ENCODE measurements at places on chromosomes 13 and 19.

DNA sequence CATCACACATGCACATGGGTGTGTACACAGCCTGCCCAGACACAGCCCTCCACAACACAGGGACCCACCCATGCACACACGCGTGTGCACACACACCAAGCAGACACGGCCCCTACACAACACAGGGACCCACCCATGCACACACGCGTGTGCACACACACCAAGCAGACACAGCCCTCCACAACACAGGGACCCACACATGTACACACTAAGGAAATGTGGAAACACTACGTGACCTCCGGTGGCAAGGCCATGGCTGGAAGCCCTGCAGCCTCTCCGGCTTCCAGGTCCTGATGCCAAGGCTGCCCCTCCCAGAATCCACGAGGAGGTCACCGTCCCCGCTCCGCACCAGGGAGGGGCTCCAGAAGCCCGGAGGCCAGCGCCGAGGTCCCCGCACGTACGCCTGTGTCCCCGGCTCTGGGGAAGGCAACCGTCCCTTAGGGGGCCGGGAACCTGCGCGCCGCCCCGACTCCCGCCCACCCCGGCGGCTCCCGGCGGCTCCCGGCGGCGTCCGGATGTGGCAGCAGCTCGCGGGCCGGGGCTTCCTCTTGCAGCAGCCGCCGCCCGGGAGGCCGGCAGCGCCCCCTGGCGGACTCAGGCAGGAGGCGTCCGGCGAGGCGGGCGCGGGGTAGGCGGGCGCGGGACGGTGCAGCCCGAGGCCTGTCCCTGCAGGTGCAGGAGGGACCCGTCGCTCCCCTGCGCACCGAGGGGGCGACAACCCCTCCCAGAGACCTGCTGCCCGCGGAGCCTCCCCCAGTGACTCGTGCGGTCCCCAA is 29.8 kb upstream of the GRTP1 start:
- peak; percentile 89 for DNase-seq

DNA sequence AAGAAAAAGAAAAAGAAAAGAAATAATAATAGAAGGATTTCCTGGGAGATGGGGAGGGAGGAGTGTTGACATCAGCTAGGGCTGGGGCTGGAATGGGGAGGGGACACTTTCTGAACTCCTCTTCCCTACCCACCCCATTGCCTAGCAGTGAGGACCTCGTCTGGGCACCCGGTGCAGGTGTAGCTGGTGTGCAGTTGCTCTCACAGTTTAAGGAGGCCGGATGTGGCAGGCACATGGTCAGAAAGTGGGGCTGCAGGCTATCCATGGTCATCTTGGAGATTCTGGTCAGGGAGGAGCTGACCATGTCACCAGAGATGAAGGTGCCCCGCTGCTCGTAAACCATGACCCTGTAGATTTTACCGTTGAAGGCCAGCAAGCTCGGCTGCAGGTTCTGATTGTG is 8.5 kb upstream of the TUBB4A start:
- DNase-seq, result no peak

GRCh38 chr13:98462946-98463345 is 114.0 kb downstream of the STK24 start:
- DNase-seq, result no peak

GRCh38 chr13:49683489-49683888 is 7.8 kb downstream of the EBPL start:
- DNase-seq, result no peak

- DNase-seq, result no peak
These were observed 137.9 kb downstream of the KATNAL1 start for GRCh38 chr13:30169442-30169841.

DNA sequence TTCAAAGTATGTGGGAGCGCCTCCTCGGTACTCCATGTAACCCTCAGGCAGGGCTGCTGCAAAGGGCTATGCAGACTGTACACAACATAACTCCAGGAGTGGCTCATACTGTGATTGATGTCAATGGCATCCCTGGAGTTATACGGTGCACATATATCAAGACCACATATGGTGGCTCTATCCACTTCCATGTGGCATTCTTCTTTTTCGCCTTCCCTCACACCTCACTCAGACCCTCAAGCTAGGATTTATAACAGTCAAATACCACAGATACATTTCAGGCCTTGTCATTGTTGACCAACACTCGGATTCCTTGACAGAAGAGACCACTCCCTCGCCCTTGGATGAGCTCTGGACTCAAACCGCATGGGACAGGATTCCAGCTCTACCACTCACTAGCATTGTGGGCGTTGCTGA is 11.3 kb upstream of the UBL3 start:
- no peak for DNase-seq

DNA sequence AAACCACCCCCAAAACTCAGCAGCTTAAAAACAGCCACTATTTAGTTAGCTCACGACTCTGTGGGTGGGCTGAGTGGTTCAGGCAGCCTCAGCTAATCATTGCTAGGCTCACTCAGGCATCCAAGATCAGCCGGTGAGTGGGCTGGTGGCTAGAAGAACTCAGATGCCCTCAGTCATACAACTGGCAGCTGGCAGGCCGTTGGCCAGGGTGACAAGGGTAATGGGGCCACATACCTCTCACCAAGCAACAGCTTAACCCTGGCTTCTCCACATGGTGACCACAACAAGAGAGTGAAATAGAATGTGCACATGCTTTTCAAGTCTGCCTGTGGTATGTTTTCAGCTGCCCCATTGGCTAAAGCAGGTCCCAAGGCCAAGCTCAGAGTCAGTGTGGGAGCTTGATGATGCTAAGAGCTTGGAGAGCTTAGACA is 435.4 kb upstream of the TSHZ3 start:
- DNase-seq, result no peak

DNA sequence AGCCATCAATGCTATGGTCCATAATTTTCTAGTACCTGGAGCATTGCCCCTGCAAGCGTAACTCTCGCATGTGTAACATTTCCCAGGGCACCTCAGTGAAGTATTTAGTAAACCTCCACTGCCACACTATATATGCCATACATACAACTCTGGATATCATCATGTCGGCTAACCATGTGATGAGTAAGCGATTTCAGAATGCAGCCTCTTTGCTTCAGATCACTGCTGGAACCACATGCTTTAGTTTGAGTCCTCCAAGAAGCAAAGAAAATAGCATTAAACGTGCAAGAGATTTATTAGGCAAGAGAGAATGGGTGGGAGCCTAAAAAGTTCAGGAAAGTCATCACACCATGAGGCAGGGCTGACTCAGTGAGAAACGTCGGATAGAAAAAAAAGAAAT is 635.6 kb upstream of the SLITRK5 start:
- DNase-seq, result no peak

DNA sequence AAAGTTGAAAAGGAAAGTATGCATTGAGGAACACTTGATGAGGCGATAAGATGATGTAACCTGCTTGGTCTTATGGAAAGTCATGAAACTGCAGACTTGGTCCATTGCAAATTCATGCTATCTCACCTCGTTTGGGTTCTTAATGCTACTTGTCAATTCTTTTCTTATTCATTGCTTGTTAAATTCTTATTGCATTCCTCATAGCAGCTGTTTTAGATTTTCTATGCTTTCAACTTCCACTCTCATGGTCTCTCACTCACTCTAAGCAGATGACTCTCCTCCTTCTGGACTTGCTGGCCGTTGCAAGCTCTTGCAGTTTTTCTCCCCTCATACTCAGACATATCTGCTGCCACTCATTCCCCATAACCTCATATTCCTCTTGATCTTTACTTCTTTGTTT is 67.8 kb upstream of the CSNK1A1L start:
- DNase-seq, result no peak

DNA sequence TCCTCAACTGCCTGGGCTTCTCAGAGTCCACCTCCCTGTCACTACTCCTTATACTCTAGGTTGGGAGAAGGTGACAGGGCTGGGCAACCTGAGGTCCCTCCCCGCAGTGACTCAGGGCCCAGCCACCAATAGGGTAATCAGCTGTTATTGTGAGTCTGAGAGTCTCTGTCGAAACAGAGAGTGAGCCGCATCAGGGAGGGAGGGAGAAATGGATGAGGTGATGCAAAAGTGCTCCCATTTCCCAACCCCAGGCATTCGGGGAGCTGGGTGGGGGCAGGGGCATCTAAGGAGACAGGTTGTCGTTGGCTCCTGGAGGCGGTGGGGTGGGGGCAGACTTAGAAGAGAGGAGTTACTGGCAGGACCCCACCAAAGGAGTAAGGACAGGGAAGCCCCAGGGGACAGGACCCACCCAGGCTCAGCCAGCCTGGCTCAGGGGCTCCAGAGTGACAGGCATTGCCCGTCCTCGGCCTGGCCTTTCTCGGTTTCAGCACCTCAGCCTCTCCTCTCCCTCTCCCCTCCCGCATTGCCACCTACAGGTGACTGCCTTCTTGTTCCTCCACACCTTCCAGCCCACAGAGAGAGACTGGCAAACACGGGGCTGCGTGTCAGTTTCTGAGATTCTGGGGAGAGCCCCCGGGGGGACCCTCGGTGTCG is at the start of gene DMKN:
TSS of gene DMKN (minus strand) at position 22 of the 654 bp plus-strand sequence. CDS start 174 bp downstream, outside the sequence.
- DNase-seq, result no peak

DNA sequence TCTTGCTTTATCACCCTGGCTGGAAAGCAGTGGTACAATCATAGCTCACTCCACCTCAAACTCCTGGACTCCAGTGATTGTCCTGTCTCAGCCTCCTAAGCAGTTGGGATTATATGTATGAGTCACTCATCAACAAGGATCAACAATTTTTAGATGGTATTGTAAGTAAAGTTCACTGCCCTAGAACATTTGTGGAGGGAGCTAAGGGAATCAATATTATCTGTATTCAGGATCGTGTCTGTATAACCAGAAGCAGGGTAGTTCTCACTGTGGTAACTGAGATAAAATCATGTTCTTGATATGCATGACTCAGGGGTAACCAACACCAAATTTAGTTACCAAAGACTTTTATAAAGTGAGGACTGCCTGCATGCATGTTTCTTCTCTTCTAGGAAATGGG is 27.0 kb downstream of the ZMYM5 start:
- DNase-seq, result no peak

DNA sequence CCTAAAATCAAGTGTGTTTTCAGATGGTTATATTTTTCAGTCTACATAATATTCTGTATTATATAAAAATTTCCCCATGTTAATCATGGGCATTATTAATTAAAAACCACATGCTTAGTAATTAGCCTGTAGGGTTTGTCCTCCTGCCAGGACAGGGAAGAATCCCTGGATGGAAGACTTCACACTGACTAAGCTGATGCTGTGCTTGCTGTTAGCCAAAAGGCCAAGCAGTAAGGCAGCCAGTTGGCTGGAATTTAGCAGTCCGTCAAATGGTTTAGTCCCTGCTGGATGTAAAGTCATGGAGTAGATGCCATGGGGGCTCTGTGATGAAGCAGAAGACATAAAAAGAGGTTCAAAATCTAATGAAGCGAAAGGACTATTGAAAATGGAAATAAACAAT is 168.0 kb upstream of the OBI1 start:
- DNase-seq, result no peak

GRCh38 chr13:106681536-106681935 is 113.6 kb upstream of the ARGLU1 start:
- DNase-seq, result no peak

DNA sequence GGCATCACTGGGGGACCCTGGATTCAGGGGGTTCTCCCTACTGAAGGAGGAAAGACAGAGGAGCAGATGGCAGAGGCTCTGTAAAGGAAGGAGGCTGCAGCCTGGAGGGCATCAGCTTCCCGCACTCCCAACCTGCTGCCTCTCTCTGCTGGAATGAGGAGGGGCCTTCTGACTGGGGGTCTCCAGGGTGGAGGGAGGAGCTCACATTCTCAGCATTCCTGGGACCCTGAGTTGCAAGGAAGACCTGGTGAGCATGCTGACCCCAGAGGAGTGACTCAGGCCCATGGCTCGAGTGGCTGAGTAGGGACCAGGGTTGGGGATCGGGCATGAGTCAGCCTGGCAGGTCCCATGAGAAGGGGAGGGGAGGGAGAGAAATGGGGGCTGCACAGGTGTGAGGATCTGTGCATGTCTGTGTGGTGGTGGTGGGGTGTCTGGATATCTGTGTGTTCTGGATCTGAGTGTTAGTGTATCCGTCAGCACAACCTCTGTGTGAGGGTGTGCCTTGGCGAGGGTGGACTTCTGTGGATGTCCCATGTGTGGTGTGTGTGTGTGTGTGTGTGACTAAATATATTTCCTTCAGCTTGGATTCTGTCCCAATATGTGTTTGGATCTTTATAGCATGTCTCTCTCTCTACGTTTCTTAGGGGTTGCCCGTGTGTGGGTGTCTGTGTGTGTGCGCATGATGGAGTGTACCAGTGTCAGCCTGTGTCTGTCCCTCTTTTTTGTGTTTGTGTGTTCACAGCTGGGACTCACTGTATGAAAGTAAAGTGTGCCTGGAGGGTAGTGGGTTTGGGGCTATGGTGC is 4.6 kb downstream of the AXL start:
- peak; percentile 51 for DNase-seq

DNA sequence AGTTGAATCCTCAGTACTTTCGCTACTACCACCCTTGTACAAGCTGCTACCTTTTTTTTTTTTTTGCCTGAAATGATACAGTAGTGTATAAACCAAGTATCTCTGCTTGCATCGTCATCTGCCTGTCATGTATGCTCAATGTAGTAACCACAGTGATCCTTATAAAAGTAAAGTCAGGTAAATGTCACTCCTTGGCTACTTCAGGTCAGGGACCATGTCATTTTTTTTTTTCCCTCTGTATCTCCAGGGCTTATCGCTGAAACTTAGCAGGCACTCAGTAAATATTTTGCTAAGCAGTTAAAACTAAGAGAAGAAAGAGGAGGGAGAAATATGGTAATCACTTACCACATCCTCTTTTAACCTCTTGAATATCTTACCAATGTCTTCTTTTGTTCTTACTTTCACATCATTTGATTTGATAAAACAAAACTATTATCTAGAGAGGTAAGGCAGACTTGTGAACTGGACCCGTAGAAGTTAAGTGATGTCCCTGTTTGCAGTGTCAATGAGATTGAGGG is 96.8 kb upstream of the KLF12 start:
- no peak for DNase-seq

- peak; percentile 35 for DNase-seq
These were observed at the start of gene LRP3 for GRCh38 chr19:33193865-33194362. LRP3 (plus strand) TSS chr19:33194330; CDS start chr19:33194786, 456 bp downstream.

DNA sequence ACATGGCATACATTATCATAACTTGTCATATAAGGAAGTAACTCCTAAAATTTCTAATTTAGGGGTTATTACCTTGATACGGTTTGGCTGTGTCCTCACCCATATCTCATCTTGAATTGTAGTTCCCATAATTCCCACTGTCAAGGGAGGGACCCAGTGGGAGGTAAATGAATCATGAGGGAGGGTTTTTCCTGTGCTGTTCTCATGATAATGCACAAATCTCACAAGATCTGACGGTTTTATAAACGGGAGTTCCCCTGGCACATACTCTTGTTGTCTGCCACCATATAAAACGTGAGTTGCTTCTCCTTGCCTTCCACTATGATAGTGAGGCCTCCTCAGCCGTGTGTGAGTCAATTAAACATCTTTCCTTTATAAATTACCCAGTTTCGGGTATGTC is 76.0 kb downstream of the ZDHHC20 start:
- no peak for DNase-seq

DNA sequence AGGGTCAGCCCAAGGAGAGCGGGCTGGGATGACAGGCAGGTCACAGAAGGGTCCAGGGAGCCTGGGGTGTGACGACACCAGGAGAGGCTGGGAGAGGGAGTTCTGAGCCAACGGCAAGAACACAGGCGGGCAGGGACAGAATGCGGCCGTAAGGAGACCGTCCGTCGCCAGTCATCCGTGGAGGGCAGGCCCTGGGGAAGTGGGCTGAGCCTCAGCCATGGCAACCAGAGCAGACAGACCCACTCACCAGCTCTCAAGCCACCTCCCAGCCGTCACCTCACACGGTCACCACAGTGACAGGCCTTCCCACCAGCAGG is 3.7 kb upstream of the TMEM86B start:
- no peak for DNase-seq
